Stomach (tissue), 19 donors: ENCODE measurements at places on chromosomes 16 and 17.

GRCh38 chr17:50199803-50200456 is 1.5 kb downstream of the COL1A1 start:
- peak; percentile 95 for DNase-seq
- H3K36me3 ChIP-seq, result peaks cover 34% of the 10 kb centered on the region
- H3K4me3 ChIP-seq, result peak overlapping the region; percentile 61
- H3K27ac ChIP-seq, result peak overlapping the region; percentile 70
- H3K4me1 ChIP-seq, result peaks cover 83% of the 10 kb centered on the region

DNA sequence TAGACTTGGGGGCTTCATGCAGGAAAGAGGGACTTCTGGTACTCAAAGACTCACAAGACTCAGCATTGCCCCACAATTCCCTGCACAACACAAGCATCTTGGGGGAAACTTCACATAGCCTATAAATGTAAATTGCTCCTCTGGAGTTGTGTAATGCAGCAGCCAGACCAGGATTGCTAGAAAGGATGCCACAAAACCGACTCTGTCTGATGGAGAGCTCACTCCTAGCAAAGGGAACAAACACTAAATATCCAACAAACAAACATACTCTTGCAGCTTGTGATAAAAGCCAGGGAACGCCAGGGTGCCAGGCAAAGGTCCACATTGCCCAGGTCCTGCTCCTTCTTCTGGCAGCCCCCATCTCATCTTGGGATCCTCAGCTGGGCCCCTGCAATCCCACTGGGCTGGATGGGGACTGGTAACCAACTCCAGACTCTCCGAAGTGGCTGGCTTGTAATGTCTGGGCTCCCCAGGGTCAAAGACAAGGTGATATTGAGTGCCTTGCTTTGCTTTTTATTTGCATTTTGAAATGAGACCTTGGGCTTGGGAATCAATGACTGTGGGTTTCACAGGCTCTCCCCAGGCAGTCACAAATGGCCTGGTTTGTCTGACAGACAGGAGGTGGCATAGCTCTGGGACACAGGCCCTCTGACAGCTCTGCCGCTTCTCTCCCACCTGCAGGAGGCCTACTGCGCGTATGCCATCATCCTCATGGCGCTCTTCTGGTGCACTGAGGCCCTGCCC is 15.3 kb downstream of the SLC13A2 start:
- H3K36me3 ChIP-seq, result no peaks in the 10 kb centered on the region
- no peaks in the 10 kb centered on the region for H3K27me3 ChIP-seq
- no peak for DNase-seq
- H3K27ac ChIP-seq, result no peak overlapping the region

DNA sequence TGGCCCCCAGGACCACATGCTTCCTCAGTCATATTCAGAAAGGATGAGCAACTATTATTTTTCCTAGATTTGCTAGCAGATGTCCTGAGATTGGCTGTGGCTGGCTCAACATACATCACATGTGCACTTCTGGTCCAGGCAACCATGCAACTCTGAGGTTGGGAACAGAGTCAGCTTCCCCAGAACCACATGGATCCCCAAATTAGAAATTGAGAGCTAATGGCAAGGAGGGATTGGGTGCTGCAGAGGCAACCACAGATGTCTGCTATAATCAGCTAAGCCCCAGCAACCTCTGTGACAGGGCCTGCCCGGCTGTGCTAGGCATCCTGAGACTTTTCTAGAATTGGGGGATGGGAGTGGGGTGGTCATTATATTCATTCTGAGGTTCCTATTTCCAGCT is 33.8 kb upstream of the CLEC18A start:
- H3K4me1 ChIP-seq, result peaks cover 9% of the 10 kb centered on the region
- no peak for DNase-seq
- peak overlapping the region; percentile 10 for H3K27ac ChIP-seq
- H3K4me3 ChIP-seq, result no peak overlapping the region
- H3K27me3 ChIP-seq, result no peaks in the 10 kb centered on the region

- no peaks in the 10 kb centered on the region for H3K27me3 ChIP-seq
- peaks cover 84% of the 10 kb centered on the region for H3K36me3 ChIP-seq
- no peaks in the 10 kb centered on the region for H3K4me1 ChIP-seq
- H3K4me3 ChIP-seq, result no peak overlapping the region
These were observed 19.2 kb downstream of the ZC3H18 start for GRCh38 chr16:88589441-88589840.

DNA sequence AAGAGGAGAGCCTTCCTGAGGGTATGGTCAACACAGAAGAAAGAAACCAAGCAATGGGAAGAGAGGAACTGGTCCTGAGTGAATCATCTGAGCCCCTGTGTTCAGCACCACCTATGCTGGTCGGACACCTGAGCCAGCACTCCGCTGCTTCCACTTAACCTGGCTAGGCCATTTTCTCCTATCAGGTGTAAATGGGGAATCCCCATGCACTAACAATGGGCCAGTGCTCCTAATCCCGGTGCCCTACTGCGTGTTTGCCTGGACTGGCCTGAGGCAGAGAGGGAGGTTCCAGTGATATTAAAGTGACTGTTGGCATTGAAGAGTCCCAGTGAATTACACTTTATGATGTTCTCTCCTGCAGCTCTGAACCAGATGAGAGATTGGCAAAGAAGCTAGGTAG is 34.4 kb upstream of the XYLT2 start:
- H3K4me3 ChIP-seq, result no peak overlapping the region
- H3K36me3 ChIP-seq, result no peaks in the 10 kb centered on the region
- H3K27me3 ChIP-seq, result peaks cover 3% of the 10 kb centered on the region
- DNase-seq, result no peak

DNA sequence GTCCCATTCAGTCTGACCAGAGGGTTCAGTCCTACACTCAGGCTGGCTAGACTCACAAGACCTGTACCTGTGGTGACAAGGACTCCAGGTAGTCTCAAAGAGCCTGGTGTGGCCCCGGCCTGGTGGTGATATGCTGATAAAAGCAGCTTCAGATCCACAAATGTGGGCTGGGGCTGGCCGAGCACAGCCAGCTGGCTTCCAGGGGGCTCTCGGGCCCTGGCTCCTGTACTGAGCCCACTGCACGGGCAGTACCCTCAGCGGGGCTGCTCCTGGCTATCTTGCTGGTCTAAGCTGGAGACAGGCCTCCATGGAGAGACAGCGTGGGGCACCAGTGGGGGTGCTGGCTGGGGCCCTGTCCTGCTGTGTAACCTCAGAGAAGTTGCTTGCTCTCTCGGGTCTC is 4.3 kb downstream of the SMIM5 start:
- peaks cover 29% of the 10 kb centered on the region for H3K36me3 ChIP-seq
- H3K4me1 ChIP-seq, result peaks cover 73% of the 10 kb centered on the region
- H3K4me3 ChIP-seq, result no peak overlapping the region
- DNase-seq, result no peak
